ENCODE measurements at places on chromosomes 1 and 21.

- DNase-seq = no peak
Observed at GRCh38 chr1:15064217-15064929, 89.2 kb upstream of the TMEM51 start.

DNA sequence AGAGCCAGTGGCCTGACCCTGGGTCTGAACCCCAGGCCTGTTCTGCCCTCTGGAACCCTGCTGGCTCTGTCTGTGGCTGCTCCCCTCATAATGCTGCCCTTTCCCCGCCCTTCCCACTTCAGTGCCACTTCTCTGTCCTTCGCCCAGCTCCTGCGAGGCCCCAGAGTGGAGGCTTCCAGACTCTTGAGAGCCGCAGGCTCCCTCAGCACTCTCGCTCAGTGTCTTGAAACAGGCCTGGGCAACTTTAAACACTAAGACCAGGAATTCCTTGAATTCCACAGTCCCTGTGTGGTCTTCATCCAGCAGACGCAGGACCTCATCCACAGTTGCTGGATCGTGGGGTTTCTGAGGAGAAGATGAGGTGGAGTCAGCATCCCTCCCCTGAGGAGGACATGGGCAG is 3.5 kb downstream of the CRNN start:
- DNase-seq = no peak

GRCh38 chr1:26533951-26534509 is 4.5 kb downstream of the RPS6KA1 start:
- no peak for DNase-seq

- DNase-seq = no peak
Observed at GRCh38 chr1:96355961-96356360, 365.6 kb upstream of the PTBP2 start.

GRCh38 chr1:59672851-59673572 is 141.7 kb upstream of the HOOK1 start:
- DNase-seq = no peak

GRCh38 chr21:37815893-37816292 is 100.4 kb downstream of the KCNJ6 start:
- no peak for DNase-seq

GRCh38 chr1:61776091-61776490 is 33.8 kb downstream of the PATJ start:
- DNase-seq = no peak

- DNase-seq = no peak
Observed at GRCh38 chr1:64913361-64914015, 52.9 kb downstream of the JAK1 start.

GRCh38 chr1:12180315-12180714 is 13.5 kb downstream of the TNFRSF1B start:
- DNase-seq = no peak

DNA sequence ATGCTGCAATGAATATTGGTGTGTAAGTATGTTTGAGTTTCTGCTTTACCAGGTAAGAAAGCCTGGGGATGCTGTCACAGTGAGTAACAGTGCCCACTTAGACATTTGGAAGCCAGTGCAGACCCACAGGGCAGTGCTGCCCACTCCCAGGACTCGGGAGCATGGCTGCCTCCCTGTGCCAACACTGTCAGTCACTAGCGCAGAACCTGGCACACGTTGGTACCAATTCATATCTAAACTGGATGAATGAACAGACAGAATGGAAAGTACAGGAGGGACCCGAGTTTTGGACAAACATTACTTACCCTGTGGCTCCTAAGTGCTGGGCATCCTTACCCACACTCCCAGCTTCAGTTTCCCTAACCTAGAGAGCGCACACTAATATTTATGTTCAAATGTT is 1.6 kb upstream of the EVA1C start:
- no peak for DNase-seq

DNA sequence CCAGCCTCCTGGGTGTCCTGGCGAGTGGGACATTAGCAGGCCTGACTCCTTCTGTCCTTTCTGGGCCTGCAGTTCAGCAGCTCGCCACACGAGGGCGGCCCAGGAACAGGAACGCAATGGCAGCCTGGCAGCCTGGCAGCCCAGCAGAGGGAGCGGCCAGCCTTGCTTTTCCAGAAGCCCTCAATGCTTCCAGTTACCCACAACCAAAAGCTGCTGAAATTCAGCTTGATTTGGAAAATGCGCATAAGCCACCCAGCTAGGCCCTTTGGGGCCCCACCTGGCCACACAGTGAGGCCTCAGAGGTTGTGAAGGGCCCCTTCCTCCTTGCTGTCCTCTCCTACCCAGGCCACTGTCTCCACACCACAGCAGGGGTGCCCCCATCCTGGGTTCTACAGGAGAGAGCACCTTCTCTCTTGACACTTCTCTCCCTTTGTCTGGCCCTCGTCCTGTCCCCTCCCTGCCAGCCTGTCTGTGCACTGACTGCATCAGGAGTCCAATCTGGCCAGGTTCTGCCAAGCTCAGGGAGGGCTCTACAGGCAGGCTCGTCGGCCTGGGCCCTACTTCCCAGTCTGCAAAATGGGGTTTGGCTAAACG is 103.4 kb upstream of the VAMP3 start:
- peak; percentile 29 for DNase-seq

GRCh38 chr21:26288026-26288425 is 117.5 kb upstream of the APP start:
- DNase-seq = no peak

- no peak for DNase-seq
Observed at GRCh38 chr21:45075596-45076244, 1.3 kb downstream of the ADARB1 start.

GRCh38 chr1:51324251-51325010 is 5.9 kb downstream of the TTC39A start:
- no peak for DNase-seq

- no peak for DNase-seq
Observed at GRCh38 chr1:182054698-182055326, 6.7 kb downstream of the ZNF648 start.

DNA sequence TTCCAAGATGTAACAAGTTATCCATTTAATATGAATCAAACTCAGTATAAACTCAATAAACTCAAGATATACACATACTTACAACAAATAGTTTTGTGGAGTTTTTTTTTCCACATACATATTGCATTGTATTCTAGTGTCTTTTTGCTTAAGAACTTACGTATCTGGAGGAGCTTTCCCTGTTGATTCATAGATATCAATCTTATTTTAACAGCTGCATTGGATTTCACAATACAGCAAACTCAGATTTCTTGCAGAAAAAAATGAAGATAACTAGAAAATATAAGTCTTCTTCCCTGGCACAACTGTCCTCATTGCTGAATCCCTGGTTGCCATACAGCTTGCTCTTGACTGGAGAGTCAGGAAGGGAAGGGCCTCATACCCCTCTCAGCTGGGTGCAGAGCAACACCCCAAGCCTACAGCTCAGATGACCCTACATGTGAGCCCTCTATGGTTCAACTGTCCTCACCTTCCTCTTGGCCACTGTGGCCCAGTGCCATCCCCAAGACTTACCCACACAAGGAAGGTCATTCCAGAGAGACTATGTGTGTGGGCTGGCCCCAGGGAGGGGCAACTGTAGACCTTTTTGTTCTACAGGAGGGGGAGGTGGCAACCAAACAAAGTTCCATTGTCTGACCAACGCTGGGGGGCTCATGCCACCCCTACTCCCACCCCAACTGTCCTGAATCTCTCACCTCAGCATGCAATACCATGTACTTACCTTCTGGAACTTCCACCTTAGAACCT is 1.7 kb downstream of the MPZ start:
- no peak for DNase-seq

DNA sequence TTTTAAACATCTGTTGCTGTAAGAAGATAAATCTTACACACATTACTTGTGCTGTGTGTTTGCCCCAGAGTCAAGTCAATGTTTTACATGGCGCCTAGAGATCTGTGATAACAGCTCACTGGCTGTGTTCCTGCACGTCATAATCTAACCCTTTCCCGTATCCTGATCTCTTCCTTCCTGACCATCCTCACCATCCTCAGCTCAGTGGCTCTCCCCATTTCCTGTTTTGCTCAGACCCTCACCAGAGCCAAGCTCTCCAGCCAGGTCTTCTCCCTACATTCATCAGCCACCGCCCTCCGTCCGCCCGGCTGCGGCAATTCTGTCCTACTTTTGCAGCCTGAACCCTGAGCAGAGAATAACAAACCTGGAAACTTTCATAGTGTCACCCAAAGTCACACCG is 824.7 kb downstream of the USP25 start:
- no peak for DNase-seq

GRCh38 chr1:218702775-218703174 is 357.6 kb downstream of the TGFB2 start:
- no peak for DNase-seq

DNA sequence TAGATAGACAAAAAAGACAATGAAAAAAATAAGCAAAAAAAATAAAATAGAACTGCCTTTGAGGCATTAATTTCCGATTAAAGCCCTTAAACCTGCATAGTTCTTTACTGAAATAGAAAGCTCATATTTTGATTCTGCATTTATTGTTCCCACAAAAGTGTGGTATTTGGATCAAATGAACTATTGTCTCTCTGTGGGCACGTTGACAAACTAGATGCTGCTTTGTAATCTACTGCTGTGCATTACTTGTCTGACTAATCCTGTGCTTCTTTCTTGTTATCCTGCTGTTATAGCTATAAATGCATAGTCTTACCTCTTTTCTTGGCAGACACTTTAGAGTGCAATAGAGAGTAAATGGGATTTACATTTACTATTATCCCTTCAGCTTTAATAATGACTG is 31.4 kb upstream of the SLC35D1 start:
- DNase-seq = no peak

DNA sequence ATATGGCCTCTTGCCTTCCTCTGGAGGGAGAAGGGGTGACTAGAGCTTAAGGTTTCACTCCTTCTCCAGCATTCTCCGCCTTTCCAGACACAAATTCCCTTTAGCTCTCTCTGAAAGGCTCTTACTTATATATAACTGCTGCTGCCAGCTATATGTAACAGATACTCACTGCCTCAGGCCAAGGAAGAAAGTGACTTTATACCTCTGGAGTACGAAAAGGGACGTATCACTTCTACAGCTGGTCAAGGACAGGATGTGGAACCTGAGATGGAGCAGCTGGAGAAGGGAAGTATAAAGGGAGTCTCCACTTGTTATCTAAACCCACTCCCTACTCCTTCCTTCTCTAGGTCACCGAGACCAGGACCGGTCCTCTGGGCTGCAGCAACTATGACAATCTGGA is 102.4 kb downstream of the BRINP2 start:
- no peak for DNase-seq

Measured in amniotic stem cell (primary cell).